ENCODE measurements at places on chromosomes 13 and 19.

DNA sequence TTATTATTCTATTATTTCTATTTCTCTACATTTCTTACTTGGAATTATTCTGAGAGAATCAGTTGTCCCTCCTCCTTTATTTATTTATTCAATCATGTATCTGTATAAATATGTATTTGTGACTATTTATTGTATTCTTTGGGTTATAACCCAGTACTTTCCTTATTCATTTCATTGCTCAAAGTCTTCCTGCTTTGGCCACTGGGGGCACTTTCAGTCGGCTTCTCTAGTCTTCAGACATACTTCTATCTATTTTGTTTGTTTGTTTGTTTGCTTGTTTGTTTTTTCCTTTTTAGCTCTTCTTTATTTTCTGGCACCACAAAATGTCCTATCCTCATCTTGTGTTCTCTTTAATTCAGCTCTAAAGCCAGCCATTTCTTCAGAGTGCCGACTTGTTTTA lies 260.4 kb downstream of the NALCN start:
- no peak for DNase-seq

GRCh38 chr13:29934531-29935308 lies 84.3 kb upstream of the UBL3 start:
- DNase-seq = no peak

DNA sequence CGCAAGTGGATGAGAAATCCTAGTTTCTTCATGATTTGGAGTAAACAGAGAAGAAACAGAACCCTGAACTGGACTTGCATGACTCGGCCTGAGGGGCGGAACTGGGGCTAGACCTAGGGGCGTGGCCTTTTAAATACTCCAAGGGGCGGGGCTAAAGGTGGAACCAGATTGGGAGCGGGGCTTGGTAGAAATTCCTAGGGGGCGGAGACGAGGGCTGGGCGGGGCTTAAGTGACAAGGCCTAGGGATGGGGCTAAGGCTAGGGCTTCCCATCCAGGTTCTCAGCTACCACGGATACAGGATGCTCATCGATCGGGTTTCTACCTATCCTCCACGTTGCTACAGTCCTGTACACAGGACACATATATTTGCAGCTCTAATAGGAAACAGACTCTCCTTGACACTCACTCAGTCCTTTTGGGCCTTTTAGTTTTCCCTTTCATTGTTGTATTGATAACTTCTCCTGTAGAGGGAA lies 372 bp upstream of the ZNF699 start:
- peak; percentile 97 for DNase-seq

DNA sequence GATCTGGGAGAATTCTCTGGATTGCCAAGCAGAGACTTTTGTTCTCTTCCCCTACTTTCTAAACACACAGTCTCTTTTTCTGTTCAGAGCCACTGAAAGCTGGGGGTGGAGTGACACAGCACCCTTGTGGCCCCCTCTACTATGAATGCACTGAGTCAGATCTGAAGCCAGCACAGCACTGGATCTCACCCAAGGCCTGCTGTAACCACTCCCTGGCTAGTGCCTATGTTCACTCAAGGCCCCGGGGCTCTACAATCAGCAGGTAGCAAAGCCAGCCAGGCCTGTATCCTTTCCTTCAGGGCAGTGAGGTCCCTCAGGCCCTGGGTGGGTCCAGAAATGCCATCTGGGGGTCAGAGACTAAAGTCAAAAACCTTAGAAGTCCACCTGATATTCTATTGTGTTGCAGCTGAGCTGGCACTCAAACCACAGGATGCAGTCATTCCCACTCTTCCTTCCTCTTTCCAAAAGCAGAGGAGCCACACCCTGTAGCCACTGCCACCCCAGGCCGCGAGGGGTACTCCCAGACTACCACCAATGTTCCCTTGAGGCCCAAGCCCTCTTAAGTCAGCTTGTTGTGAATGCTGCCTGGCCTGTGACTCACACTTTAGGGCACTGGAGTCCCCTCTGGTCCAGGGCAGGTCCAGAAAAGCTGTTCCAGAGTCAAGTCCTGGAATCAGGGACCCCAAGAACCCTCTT lies 110.1 kb upstream of the RXFP2 start:
- no peak for DNase-seq

DNA sequence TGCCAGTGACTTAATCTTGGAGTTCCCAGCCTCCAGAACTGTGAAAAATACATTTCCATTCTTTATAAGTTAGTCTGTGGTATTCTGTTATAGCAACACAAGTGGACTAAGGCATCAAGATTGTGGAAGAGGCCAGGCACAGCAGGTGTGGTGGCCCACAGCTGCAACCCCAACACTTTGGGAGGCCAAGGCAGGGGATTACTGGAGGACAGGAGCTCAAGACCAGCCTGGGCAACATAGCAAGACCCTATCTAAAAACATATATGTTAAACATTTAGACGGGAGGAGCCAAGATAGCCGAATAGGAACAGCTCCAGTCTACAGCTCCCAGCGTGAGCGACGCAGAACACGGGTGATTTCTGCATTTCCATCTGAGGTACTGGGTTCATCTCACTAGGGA lies 310.4 kb downstream of the FOXO1 start:
- DNase-seq = no peak

- no peak for DNase-seq
Measured at GRCh38 chr13:47415048-47415447, 518.2 kb upstream of the HTR2A start.

DNA sequence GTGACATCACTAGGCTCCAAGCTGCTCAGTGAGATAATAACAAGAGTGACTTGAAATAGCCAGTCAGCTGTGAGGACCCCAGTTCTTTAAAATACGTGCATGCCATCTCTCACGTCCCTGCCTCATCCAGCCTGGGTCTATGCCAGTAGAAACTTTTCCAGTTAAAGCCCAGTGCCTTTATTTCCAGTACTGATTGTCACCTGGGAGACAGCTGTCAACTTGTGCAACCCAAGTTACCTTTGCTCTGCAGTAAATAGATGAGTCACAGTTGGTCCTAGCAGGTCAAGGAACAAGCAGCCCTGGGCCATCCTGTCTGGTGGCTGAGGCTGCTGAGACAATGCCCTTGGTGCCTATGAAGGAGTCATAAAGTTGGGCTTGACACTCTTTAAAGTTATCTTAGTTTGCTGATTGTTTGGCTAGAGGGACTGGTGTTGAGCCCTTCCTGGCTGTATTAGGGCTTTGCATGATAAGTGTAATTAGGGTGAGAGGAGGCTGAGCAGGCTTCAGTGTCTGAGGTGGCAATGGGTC lies 228.7 kb downstream of the LACC1 start:
- no peak for DNase-seq

- DNase-seq = no peak
Measured at GRCh38 chr13:98300956-98301641, 124.0 kb upstream of the RNF113B start.

DNA sequence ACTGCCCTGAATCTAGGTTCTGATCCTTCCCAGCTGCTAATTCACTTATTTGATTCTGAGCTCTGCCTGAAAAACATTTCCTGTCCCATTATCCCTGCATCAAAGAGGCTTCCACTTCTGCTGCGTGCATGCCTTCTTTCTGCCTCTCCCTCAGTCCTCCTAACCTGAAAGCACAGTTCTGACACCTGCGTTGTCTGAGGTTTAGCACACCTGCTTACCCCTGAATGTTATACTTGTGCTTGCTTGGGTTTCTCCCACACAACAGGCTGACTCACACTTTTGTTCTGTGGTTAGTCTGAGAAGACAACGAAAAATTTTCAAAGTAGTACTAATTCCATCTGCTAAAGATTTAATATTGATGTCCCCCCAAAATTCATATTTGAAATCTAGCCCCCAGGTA lies 3.1 kb upstream of the SOHLH2 start:
- DNase-seq = no peak

GRCh38 chr19:49851456-49852259 lies 699 bp downstream of the PTOV1 start:
- peak; percentile 51 for DNase-seq

DNA sequence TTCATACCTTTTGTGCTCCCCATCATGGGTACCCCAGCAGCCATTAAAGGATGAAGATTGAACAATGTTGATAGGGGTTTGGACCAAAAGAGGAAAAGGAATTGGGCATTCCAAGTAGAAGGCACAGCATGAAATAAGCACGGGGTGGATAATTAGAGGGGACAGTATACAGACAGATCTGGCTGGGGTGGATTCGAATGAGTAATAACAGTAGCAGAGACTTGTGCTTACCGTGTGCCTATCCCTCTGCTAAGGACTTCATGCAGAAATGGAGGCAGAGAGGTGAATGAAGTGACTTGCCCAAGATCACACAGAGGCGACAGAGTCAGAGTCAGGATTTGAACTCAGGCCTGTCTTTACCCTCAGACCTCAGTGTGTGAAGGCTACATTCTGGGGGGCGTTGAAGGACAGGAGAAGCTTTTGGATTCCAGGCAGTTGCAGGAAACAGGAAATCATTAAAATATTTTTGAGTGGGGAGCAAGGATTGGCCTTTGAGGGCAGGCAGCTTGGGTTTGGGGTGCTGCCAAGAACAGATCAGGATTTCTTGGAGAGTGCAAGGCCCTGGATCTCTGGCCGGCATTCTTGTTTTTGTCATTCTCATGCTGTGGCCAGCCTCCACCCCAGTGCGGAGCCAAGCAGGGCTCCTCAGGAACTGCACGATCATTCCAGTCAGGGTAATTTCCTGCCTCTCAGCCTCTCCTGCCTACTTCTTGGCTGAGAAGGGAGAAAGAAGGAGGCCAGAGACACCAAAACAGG lies 18.7 kb downstream of the PAF1 start:
- no peak for DNase-seq

- DNase-seq = no peak
Measured at GRCh38 chr19:30565636-30566035, 193.5 kb downstream of the ZNF536 start.

GRCh38 chr13:85538957-85539356 lies 260.3 kb downstream of the SLITRK6 start:
- DNase-seq = no peak

GRCh38 chr19:53594811-53595509 lies 36.8 kb upstream of the DPRX start:
- no peak for DNase-seq

DNA sequence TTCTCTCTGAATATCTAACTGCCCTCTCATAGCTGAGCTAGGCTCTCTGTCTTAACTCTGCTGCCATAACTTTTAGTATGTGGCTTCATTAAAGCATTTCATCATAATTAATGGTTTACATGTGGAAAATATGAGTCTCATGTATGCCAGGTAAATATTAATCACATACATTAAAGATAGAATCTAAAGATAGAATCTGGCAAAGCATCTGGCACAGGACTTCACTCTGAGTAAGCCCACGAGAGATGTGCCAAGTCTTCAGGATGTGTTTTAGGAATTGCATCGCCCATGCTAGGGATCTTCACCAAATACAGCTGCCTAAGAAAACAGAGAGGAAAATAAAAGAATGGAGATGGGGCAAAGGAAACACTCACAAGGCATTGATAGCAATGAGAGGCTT lies 285.8 kb downstream of the DIAPH3 start:
- DNase-seq = peak; percentile 22

DNA sequence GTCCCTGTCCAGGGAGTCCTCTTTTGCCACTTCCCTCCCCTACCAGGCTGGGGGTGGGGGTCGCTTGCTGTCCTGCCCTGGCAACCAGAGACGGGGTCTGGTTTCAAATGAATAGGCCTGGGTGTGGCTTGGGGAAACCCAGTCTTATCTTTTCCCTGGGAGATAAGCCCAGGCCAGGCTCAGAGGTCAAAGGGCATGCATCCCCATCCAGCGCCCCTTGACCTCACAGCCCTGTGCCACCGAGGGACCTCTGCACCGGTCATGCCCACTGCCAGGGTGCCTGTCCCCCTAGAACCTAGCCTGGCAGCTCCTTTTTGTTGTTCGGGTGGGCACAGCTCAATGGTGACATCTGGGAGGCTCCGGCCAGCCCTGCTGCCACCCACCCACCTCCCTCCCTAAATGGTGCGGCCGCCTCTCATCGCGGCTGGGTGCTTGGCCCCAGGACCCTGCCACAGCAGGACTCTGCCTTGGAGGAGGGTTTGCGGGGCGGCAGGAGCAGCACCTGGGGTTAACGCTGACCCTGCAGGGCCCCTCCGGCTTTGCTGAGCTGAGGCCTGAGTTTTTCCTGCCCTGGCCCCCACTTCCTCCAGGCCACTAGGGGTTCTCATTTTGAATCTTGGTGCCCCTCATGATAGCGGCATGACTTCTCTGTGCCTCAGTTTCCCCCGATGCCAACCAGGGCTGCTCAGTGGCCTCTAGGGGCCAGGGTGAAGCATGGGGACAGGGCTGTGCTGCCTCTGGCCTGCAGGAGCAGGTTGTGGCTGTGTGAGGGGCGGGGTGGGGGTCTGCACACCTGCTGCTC lies 2.9 kb upstream of the CERS1 start:
- no peak for DNase-seq

GRCh38 chr19:17256130-17256529 lies 8.4 kb downstream of the USHBP1 start:
- no peak for DNase-seq

DNA sequence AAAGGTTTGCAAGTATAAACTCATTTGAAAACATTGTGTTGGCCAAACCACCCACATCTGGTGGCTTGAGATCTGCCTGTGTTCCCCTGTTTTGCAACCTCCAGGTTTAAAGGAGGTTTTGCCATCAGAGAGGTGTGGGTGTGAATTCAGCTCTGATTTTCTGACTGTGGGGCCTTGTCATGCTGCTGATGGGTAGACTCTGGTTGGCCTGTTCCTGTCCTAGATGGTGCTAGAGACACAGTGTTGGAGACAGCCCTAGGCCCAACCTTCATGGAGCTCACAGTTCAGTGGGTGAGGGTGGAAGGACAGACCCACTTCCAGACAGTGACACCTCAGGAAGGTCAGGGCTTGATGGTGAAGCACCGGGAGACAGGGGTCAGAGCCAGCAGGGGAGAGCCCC lies 7.5 kb downstream of the RAB4B start:
- no peak for DNase-seq

DNA sequence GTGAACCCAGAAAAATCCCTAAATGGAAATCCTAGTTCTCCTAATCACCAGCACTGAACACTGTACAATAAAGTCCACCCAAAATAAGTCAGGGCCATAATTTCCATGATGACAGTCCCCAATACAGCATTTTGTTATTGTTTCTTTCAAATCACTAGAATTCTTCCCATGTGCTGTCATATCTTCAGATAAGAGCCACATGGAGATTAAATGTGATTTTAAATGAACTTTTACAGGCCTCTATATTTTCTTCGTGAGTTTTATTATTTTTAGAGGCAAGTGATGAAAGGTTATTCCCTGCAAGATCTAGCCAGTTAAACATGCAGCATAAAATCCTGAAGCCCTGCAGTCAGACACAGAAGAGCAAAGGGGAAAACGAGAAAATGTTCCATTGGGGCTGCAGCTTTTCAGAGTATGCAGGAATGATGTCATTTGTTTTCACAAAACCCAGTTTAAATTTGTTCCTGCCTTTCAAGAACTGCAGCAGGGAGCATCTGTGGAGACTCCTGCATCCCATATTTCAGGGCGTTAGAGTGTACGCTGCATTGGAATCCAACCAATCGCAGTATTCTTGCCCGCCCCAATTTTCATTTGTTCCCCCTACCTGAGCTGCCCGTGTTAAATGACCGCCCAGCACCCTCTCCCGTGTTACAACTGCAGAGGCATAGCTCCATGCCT lies 167.2 kb upstream of the KLF12 start:
- DNase-seq = no peak

- DNase-seq = no peak
Measured at GRCh38 chr13:65889368-65889767, 1340.8 kb downstream of the PCDH9 start.

- DNase-seq = no peak
Measured at GRCh38 chr13:21889651-21890050, 218.8 kb downstream of the FGF9 start.

Measured in NCI-H446 (cell line).